Lower lobe of right lung (tissue), 2 donors: ENCODE measurements at places on chromosomes 2 and 18. TPM values are rescaled to one million over a fixed set of nuclear protein-coding genes. Genes with fewer than 3 reads are reported as not detected.

GRCh38 chr2:44931198-44931780 lies 10.2 kb upstream of the SIX3 start:
- no peak for DNase-seq

DNA sequence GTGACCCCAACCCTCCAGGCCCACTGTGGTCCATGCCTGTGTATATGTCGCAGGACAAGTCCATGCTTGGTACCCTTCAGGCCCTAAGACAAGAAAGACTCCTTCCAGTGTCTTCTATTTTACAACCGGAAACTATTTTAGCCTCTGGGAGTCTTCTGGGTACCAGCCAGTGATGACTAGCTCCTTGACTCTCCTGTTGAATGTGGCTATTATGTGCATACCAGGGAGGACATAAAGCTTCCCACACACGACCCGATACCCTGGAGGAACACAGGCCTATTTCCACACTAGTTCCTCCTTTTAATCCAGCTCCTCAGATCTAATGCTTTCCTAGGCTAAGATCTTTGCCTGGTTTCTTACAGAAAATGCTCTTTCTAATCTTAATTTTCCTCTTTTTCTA lies 178.1 kb downstream of the NCKAP5 start:
- DNase-seq, result no peak

DNA sequence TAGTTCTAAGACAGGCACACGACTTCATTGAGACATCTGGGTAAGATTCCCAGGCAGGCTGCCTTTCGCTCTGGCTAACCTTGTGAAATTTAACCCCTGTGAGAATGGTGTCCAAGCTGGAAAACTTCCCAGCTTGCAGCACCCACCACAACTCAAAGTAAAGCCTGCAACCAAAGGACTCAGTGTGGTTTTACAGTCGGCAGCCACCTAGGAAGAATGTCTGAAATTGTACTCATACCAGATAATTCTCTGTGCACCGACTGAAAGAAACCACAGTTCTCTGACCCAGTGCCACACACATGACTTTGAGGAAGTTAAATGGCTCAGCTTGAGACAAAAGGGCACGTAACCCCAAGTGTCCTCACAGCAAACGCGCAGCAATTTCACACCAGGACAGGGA lies 125.7 kb downstream of the RBMS1 start:
- no peak for DNase-seq

DNA sequence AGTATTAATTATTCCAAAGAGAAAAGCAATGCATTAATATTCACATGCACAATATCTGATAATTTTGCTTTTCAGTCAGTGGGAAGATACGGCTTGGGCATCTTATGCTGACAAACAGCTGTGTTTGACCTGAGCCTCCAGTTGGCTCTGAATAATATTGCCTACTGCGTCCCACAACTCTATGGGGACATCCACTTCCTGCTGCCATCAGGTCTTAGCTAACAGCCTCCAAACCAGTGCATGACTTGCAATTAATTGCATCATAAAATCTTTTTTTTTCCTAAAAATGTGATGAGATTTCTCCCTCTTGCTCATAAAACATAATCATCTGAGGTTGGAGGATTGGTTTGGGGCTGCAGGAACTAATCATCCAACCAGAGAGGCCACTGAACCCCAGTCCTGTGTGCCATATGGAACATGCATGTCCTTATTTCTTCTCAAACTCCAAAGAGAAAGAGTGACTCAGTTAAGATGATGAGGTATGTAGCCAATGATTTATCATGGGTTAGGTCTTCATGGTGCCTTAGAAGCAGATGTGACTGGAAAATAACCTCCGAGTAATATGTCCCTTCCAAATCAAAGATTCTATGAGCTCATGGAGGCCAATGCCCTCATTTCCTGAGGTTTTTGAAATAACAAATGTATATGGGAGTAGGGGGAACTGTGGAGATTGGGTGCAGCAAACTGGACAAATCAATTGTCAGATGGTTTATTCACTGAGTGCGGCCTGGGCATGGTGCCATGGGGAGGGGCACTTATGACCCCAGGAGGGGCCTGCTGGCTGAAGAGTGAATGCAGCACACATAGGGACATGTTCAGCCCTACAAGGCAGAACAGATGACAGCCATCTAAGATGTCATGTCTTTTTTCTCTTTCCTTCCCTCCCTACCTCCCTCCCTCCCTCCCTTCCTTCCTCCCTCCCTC lies 39.4 kb downstream of the EDAR start:
- no peak for DNase-seq

DNA sequence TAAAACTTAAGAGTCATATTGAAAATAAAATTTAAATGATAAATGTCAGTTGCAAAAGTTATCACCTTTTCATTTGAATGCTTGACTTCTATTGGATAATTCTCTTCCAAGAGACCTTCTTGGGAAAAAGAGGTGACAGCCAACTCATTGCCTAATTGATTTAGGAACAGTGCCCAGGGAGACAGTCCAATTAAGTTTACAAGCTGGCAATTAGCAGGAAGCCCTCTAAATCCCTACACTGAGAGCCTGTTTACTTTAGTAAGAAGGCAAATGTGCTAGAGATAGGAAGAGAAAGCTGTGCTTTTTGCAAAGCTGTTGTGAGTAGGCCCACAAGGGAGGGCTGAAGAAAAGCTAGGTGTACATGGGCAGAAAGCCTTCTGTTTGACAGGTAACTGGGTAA lies 189.1 kb downstream of the WDPCP start:
- no peak for DNase-seq

Gene METAP1D
- 3.8 TPM for total RNA-seq

Gene ANKRD62
- total RNA-seq, result 0.27 TPM
